ENCODE measurements at places on chromosomes 2 and 18. TPM values are rescaled to one million over a fixed set of nuclear protein-coding genes. Genes with fewer than 3 reads are reported as not detected.
A peak's percentile ranks its signal among the peaks of the same experiment; 100 is the strongest.

Gene SKA1
- total RNA-seq = 38.8 TPM

DNA sequence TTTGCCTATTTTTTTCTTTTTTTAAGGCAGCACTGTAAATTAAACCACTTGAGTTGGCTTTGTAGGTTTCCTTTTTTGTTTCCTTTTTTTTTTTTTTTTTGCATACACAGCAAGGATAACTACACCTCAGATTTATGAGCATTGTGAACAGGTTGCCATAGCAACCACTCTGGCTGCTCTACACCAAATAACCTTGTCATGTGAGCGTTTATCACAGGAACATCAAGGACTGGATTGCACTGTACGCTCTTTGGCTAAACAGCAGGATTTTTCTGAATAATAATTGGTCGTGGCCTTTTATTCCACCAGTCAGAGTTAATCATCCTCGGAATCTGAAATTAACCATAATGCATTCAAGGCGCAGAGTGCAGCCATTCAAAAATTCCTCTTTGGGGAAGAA lies 199.1 kb upstream of the SLC14A2 start:
- no peak for DNase-seq

Gene GAREM2
- 2.1 TPM for total RNA-seq

DNA sequence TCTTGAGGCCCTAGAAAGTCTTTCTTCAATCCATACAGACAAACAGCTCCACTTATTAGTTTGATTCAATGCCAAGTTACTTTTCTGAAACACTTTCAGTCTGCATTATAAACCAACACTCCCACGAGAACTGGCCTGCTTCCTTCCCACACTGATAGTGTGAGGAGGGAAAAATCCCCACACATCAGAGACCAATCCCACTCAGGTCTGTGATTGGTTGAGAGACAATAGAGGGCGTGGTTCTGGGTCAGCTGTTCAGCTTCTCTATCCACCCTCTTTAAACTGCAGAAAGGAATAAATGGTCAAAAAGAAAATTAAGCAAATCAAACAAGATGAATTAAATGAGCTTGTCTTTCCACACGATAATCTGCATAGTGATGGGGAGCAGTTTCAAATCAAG lies 152.5 kb downstream of the NRP2 start:
- DNase-seq = no peak

Gene ZNF892
- total RNA-seq = 3.1 TPM

Gene CPO
- total RNA-seq = not detected

GRCh38 chr2:106868275-106868674 lies 17.7 kb downstream of the ST6GAL2 start:
- DNase-seq = no peak

- DNase-seq = no peak
Measured at GRCh38 chr18:39702888-39703287, 2137.3 kb upstream of the CELF4 start.

GRCh38 chr2:26692279-26692896 lies at the start of gene KCNK3:
TSS of gene KCNK3 (plus strand) at chr2:26692722. CDS start at chr2:26692876, 154 bp downstream.
- DNase-seq = peak; percentile 60

- DNase-seq = no peak
Measured at GRCh38 chr2:120525056-120526046, 179.4 kb downstream of the INHBB start.

GRCh38 chr2:188189356-188189755 lies 102.3 kb upstream of the GULP1 start:
- DNase-seq = no peak

Gene ADCYAP1
- total RNA-seq = not detected

Gene GKN1
- not detected for total RNA-seq

Gene MEP1B
- 0.08 TPM for total RNA-seq

GRCh38 chr2:41400088-41400665 lies 647.6 kb upstream of the PKDCC start:
- DNase-seq = no peak

Gene RTKN
- total RNA-seq = 1.8 TPM

GRCh38 chr2:219675221-219675620 lies 47.8 kb downstream of the SLC4A3 start:
- no peak for DNase-seq

DNA sequence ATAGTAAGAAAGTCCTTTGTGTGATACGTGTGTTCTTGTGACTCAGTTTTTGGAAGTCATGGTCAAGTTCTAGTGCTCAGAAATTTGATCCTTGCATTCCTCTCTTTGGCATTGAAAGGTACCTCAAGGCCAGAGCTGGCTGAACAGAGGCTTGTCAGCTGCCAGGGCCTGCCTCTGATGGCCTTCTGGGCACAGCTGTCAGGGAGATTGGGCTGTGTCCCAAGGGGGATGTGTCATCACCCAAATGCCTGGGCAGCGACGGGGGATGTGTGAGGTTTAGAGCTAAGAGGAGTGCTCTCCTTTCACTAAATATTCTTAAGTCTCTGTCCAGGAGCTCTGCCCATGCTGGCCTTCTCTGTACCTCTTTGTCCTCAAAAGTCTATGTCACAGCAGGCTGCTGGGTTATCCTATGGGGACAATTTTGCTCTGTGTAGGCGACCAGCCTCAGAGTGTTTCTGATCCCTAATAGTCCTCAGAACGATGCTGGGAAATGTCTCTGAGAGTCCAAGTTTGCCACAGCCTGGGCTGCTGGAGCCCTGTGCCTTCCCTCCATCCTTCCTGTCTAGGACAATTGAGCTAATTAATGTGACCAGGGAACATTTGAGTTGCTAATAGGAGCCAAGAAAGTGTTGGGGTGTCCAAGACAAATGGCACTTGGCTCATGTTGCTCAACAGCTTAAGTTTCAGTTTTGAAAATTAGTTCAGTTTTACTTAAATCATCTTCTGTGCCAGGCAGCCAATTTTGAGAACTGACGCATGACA lies 115.4 kb upstream of the ZNF521 start:
- no peak for DNase-seq

DNA sequence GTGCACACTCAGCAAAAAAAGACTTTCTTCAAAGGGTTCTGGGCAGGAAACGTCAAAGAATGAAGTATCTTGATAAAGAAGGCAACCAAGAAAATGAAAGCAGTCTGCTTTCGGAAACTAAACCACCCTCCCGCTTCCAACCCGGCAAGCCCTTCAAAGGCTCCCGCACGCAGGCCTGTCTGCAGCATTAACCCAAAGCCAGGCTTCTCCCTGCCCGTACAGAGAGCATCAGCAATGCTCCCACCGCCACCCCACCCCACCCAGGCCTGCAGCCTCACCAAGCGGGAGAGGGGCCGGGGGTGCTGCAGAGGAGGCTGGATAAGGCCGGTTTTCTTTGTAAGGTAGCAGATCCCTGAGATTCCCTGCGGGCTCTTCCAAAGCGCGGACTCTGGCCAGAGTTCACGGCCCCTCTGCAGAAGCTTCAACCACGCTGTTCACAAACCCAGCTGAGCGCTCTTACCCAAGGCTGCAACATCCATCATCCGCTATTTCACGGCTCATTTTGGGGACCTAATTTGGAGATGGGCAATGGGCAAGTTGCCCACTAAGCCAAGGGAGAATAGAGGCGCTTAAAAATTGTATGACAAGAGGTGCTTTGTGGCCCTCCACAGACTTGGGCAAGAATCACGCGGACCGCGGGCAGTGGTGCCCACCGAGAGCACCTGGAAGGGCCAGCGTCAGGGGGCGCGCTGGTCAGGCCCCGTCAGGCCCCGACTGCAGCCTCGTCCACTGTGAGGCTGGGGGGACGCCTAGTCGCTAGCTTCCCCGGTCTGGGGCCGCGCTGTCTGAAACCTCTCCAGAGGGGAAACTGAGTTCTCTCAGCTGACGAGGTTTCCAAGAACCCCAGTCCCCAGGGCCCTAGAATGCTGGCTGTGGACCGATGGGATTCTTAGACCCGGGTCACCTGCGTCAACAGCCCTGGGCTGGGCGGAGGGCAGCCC lies 225.4 kb upstream of the ID2 start:
- DNase-seq = peak; percentile 59

DNA sequence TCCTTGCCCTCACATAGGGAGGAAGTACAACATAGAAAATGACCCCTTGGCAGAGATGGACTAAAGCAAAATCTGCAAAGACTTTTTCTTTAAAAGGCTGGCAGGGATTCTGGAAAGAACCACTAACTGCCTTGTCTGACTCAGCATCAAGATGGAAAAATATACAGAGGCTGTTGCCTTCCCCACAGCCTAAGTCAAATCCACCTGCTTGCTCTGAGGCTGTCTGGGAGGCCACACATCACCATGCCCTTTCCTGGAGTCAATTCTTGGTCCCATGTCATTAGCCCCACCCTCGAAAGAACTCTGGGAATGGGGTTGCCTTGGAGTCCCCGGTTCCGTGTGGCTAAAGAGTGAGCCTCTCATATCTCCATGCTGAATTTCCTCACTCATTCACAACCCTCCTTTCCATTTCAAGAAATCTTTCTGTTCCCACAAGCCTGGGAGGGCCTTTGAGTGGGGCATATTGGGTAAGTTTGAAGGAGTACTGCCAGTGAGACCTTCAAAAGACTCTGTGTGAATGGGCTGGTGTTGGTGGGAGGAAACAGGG lies 39.4 kb downstream of the BMP10 start:
- DNase-seq = no peak

Gene CHRND
- not detected for total RNA-seq

DNA sequence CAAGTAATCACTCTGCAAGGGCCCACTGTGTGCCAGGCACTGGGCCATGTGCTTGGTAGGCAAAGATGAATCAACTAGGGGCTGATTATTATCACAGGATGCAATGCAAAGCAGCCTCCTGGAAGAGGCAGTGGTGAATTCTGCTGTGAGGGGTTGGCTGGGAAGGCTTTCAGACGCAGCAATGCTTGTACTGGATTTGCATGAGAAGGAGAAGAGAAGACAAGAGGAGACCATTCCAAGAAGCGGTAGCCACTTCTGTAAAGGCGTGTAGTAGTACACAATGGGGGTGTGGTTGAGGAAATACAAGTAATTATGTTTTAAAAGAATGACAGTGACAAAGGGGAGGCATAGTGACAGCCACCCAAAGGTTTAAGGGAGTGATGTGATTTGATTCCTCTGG lies 502.7 kb downstream of the PLCL1 start:
- DNase-seq = no peak

Gene NYAP2
- 0.06 TPM for total RNA-seq

- DNase-seq = no peak
Measured at GRCh38 chr2:207478572-207478971, 51.2 kb upstream of the CREB1 start.

GRCh38 chr2:80858965-80859364 lies 554.4 kb upstream of the LRRTM1 start:
- DNase-seq = no peak

Gene MARCO
- total RNA-seq = not detected

DNA sequence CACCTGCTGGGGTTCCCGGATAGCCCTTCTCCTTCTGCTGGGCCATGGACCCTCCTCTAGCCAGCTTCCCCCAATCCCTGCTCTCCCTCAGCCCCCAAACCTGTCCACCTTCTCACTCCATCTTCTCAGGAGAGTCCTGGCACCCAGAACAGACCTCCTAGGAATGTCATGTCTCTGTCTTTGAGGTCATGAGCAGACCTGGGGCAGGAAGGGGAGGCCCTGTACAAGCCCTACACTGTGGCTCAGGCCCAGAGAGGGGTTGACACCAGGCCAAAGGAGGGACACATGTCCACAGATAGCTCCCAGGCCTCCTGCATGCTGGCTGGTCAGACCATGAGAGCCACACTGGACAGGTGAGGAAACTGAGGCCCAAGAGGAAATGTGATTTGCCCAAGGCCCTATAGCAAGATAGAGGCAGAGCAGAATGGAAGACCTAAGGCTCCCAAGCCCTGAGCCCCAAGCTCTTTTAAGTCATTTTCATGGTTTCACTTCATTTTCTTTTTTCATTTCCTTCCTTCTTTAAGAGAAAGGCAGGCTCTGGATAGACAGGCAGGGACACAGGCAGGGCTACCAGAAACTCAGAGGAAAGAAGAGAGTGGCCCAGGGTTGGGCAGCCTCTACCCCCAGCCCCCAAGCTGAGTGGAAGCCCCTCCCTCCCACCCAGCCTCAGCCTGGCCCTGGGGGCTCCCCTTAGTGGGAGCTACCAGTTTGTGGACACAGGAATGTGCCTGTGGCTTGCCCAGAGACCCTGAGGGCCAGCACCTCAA lies 159.7 kb downstream of the SMAD7 start:
- no peak for DNase-seq

Gene REG3A
- not detected for total RNA-seq

DNA sequence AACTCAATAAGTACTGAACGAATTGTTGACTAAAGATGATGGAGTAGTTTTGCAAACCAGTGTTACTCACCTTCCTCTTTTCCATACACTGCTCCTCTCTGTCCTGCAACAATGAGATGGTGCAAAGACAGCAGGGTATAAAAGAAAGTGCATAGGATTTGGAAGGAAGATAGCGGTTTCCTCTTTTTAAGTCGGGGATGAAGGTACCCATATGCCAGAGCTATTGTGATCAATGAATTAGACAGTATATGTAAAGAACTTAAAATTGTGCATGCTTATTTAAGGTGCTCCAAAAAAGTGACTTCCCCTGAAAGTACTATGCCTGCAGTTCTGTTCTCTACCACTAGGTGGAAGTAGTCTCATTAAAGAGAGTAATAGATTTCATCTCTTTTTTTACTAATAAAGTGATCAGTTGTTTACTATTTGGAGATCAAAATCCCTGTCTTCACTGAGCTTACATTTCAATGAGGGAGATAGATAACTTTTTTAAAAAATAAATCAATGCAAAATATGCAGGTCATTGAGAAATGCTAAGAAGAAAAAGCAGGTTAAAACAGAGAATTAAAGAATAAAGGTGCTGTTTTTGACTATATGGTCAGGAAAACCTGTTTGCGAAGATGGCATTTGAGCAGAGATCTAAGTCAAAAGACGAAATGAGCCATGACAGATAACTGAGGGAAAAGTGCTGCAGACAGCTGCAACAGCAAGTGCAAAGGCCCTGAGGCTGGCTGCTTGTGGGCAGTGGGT lies 339.7 kb upstream of the SLC14A2 start:
- no peak for DNase-seq

- no peak for DNase-seq
Measured at GRCh38 chr18:76546088-76546435, 51.0 kb upstream of the ZNF516 start.

GRCh38 chr18:46718501-46719341 lies 38.1 kb downstream of the ST8SIA5 start:
- no peak for DNase-seq

DNA sequence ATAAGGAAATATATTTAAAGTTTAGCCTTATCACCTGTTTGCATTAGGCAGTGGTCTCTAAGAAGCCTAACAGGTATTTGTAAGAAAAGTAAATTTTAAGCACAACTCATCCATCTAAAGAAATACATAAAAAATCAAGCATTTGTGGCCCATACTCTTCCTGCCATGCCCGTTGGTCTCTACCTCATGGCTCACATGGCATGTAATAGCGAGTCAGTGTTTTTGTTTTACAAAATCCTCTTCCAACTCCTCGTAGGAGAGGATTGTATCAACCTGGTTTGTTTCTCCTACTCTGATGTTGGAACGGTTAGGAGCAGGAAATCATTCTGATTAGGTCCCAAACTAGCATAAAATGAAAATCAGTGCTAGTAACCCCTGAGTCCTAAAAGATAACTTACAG lies 91.8 kb downstream of the FMNL2 start:
- no peak for DNase-seq

Gene CCDC74B
- total RNA-seq = 0.72 TPM

Gene MOCOS
- total RNA-seq = 0.16 TPM

Gene PLEKHH2
- total RNA-seq = 0.89 TPM

Measured in activated naive CD8-positive, alpha-beta T cell treated with anti-CD3 and anti-CD28 coated beads for 36 hours (primary cell).